ENCODE measurements at places on chromosomes 3 and 15.

DNA sequence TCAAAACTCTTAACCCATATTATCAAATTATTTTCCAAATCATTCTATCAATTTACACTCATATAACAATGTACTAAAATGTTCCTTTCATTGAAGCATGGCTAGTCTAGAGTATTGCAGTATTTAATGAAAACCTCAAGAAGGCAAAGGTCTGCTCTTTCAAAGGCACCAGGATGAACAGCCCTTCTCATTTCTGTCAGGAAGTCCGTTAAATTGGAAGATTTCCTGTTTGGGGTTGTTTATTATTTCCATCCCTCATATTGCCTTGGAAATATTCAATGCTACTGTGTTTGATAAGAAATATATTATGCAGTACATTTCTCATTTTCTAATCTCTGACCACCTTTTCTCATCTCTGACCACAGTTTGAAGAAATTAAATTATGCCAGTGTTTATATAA lies 25.1 kb downstream of the ACKR4 start:
- DNase-seq: no peak

GRCh38 chr3:17136136-17136721 lies 251.5 kb downstream of the PLCL2 start:
- no peak for DNase-seq

DNA sequence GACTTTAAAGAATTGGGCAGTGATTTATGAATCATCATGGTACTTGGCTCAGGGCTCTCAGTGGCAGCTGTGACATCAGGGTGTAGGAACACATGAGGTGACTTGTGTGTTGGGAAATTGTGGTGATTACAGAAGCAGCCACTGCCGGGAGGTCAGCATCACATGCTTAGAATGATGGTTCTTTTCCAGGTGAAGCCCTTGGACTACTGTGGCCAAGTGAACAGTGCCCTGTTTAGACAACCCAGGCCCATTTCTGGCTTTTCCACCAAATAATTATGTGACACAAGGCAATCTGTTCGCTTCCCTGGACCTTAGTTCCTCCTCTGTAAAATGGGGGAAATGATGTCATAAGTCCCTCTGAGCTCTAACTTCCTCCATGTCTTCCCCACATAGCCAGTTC lies 139.7 kb upstream of the ROPN1 start:
- peak; percentile 22 for DNase-seq

DNA sequence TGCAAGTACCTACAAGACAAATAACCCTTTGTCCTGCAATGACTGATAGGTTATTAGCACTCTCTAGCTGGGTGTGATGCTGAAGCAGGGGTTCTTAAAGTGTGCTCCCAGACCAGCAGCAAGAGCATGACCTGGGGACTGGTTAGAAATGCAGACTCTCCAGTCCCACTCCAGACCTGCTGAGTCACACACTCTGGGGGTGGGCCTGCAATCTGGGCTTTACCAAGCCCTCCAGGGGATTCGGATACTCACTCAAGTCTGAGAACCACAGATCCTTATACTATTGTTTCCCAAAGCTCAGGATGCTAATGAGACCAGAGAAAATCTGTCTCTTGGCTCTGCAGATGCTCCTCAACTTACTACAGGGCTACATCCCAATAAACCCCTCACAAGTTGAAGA lies 142.1 kb upstream of the RAD18 start:
- no peak for DNase-seq

DNA sequence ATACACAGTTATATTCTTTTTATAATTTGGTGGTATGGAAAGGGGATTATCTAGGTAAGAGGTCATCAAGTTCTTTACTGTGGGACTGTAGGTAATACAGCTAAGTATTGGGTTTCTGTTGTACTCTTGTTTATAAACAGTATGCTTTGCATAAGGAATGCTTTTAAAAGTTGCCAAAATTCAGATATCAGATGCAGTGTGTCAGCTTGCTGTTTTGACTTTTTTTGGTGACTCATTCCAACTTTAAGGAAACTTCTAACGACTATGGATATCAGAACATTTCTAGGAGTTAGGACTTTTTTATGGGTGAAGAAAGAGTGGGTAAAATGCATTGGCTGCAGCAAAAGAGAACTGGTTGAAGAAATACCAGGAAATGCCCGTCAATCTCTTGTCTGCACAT lies 2.8 kb downstream of the SCAANT1 start:
- no peak for DNase-seq

- DNase-seq: peak; percentile 43
These were observed 142.6 kb downstream of the RPLP1 start for GRCh38 chr15:69595009-69595791.

- no peak for DNase-seq
These were observed 440.5 kb upstream of the CBLB start for GRCh38 chr3:106309274-106309673.

GRCh38 chr15:33565094-33565493 lies 254.3 kb downstream of the RYR3 start:
- DNase-seq: no peak

- DNase-seq: peak; percentile 74
These were observed 245.0 kb upstream of the TOPAZ1 start for GRCh38 chr3:43996379-43997301.

- DNase-seq: peak; percentile 76
These were observed 74.7 kb downstream of the RASA2 start for GRCh38 chr3:141561426-141562034.

GRCh38 chr3:127848131-127849129 lies 26.1 kb upstream of the MGLL start:
- no peak for DNase-seq

- DNase-seq: no peak
These were observed 7.6 kb downstream of the TLNRD1 start for GRCh38 chr15:81008312-81008711.

GRCh38 chr15:36426691-36427090 lies 152.7 kb upstream of the CDIN1 start:
- no peak for DNase-seq

GRCh38 chr3:48088056-48088748 lies 72.0 kb upstream of the MAP4 start:
- DNase-seq: peak; percentile 7

DNA sequence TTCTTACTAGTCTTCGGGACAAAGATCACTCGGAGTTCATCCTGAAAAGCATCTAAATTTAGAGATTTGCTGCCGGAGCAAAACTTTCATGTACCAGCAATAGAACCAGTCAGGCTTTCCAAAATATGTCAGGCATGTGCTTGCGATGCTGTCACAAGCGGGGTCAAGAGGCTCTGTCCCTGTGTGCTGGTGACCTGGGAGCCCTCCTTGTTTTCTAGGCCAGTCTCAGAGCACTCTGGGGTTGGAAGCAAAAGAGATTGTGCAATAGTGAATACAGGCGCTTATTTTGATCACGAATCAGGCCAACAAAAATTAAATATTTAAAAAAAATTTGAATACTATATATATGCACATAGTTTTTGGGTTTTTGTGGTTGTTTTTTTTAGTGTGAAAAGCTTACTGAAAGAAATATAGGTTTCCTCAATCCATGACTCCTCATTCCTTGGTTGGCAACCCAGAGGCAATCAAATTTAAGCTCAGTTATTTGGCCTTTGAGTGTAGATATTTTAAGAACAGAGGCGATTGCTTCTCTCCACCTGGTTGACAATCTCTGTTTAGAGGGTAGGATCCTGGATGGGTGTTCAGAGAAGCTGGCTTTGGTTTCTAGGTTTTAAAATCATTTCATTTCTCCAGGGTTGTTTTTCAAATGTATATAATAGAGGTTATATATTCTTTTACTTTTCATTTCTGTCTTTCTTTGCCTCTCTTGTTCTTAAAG lies 8.4 kb upstream of the KLHL24 start:
- DNase-seq: no peak

GRCh38 chr3:118501152-118501551 lies 533.5 kb downstream of the IGSF11 start:
- DNase-seq: peak; percentile 39

- no peak for DNase-seq
These were observed 23.4 kb downstream of the BMF start for GRCh38 chr15:40085266-40085665.

GRCh38 chr15:43518197-43518761 lies 871 bp downstream of the MAP1A start:
- DNase-seq: no peak

GRCh38 chr3:111608383-111608782 lies 13.2 kb upstream of the ZBED2 start:
- DNase-seq: no peak

- DNase-seq: no peak
These were observed 292.8 kb upstream of the ZNF717 start for GRCh38 chr3:76078101-76078500.

DNA sequence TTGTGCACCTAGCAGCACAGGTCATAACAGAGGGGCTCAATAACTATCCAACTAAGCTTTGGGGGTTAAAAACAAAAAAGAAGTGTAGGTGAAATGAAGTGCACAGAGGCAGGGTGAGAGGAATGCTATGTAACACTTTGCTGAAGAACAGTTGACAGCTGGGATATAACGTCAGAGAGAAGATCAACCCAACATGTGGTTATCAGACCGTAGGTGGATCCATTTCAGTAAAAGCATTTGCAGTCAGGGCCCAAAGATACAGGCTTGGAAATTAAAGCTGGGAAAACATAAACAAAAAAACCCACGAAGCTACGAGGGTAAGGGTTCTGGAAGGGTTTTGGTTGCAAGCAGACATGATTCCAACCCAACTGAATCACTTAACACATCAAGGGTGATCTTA lies 377.5 kb upstream of the NR2F2 start:
- DNase-seq: no peak

- no peak for DNase-seq
These were observed 65.3 kb downstream of the SH3GL3 start for GRCh38 chr15:83512459-83512858.

DNA sequence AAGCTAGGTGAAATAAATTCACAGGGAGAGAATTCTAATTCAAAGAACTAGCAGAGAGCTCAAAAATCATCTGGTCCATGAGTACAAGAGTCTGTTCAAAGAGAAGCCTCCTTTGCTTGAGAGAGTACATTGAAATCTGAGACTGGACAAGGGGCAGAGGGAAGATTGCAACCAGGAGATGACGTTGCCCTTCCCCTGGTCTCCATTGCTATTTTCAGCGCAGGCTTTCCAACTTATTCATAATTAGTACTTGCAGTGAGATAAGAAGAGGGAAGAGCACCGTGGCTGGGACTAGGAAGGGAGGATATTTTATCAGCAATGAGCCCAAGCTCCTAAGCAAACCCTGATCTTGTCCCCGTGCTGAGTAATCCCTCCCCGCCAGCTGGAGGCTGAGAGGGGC lies 251.8 kb upstream of the RORA start:
- no peak for DNase-seq

DNA sequence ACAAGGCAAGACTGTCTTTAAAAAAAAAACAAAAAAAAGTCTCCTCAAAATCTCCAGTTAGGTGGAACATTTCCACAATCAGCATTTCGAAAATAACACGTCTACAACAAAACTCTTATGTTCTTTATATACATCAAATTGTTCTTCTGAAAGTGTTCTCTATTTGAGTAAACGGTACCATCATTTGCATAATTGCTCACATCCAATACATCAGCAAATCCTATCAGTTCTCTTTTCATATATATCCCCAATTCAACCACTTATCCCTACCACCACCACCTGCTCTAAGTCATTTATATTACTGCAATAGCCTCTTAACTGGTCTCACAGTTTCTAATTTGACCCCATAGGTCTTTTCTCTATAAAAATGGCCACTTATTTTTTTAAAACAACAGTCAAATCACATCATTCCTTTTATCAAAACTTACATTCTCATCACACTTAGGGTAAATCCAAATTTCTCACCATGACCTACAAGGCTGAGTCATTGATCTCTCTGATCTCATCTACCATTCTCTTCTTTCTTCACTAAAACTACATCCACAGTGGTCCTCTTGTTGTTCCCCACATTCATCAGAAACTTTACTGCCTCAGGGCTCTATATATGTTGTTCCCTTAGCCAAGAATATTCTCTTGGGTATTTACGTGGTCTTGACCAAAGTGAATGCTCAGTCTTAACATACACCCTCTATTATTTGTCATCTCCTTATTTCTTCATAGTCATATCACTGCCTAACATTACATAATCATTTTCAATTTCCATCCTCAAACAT lies 237.0 kb downstream of the SCAPER start:
- DNase-seq: no peak

GRCh38 chr15:40543082-40543481 lies 21.8 kb downstream of the CCDC32 start:
- DNase-seq: no peak
